Thymus (tissue), 14 donors: ENCODE measurements at places on chromosomes 1 and 21.

DNA sequence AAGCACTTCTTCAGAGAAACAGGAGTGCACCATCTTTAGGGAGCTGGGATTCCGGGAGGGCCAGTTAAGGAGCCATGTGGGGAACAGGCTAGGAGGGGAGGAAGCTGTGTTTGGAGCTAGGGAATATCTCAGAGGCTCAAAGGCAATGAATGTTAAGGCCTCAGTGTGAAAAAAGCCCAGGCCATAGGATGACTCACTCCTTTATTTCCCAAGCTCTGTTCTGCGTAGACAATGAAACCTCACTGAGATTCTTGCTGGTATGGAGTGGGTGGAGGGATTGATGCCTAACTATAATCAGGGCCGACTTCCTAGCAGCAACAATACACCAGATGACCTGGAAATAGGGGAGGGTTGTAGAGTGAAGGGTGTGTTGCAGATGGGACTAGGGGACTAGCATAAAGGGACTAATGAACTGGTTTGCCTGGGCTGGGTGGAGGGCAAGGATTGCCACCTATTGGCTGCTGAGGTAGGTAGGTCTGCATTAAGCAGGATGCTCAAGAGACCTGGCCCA, 2.1 kb downstream of the GNAT2 start:
- no peak for DNase-seq

- DNase-seq = no peak
Observed at GRCh38 chr1:164794356-164794755, 235.4 kb downstream of the PBX1 start.

DNA sequence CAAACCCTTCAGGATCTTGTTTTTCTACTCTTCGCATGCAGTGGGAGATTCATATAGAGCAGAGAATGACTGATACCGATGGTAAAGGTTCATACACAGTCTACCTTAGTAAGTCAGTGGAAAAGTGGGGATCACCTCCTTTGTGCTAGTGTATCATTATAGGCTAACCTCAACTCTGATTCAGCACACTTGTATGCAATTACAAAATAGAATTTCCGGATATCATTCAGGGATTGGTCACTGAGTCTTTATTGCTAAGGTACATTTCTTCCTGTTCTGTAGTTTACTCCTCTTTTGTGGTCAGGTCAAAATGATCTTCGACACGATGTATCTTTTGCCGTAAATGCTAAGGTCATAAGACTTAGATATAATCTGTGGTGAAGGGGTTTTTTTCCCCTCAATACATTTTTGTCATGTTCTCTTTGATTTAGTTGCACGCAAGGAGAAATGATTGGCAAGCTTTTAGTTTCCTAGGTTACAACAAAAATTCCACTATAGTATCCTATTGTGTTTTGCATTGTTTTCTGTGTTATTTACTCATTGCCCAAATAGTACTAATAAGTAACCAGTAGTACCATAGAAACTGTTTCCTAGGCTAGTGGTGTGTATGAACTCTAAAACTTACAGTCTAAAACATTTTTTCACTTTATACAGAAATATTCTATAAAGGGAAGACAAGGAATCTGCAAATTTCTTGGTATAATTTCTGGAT, 35.7 kb upstream of the PLA2G4A start:
- DNase-seq = no peak

DNA sequence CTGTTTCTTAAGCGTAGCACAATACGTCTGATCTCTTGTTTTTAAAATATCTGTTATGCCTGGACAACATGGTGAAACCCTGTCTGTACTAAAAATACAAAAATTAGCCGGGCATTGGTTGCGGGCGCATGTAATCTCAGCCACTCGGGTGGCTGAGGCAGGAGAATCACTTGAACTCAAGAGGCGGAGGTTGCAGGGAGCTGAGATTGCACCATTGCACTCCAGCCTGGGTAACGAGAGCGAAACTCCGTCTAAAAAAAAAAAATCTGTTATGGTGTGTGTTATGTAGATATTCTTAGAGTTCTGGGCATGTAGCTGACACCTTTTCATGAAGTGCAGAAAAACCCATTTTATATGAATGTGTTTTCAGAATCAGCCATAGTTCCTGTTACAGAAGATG, 38.2 kb downstream of the RABGAP1L start:
- DNase-seq = no peak

DNA sequence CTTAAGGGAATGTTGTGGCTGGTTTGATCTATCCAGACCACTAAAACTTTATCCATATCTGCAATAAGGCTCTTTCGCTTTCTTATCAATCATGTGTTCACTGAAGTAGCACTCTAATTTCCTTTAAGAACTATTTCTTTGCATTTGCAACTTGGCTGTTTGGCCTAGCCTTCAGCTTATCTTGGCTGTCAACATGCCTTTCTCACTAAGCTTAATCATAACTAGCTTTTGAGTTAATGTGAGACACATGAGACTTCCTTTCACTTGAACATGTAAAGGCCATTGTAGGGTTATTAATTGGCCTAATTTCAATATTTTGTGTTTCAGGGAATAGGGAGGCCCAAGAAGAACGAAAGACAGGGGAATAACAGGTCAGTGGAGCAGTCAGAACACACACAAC, 124.7 kb downstream of the TNFSF18 start:
- no peak for DNase-seq

DNA sequence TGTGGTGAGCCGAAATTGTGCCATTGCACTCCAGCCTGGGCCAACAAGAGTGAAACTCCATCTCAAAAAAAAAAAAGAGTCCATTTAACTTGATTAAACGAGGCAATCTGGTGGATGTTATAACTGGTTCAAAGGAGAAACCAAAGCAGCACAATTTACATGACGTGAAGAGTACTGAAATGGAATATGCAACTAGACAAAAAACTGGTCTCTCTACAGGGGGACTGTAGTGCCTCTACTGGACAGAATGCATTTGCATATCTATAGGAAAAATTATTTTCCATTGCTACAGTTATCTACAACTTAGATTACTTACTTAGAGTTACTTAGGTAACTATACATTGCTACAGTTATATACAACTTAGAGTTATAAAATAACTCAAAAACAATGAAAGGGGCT, 2.7 kb upstream of the CAPN2 start:
- no peak for DNase-seq
